ENCODE measurements at places on chromosomes 12 and 14. TPM values are rescaled to one million over a fixed set of nuclear protein-coding genes. Genes with fewer than 3 reads are reported as not detected.

GPR65 gene
- 15.5 TPM for total RNA-seq

PRB2 gene
- total RNA-seq: not detected

DNA sequence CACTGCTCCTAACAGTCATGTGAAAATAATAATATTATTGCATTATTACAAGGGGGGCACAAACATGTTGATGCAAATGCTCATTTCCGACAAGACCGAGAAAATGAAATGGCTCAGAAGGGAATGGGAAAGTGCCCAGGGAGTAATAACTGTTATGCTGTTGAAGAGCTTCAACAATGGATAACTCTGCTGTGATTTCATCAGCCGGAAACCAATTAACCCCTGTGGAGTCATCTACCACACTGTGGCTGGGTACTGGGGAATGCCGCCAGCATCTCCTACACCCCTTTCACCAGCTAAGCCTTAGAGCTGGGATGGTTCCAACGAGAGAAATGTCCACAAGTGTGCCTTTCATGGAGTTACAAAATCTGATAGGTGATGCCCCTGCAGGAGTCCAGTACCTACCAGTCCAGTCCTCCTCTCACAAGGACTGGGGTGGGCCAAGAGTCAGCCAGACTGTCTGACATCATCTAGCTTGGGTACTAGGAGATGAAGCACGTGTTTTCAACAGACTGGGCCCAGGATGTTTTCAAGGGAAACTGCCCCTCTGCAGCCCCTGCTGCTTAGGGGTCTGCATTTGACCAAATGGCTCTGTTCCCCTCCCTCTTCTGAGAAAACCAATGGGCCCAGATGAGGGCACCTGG is 509.3 kb upstream of the CCDC196 start:
- no peak overlapping the region for H3K4me3 ChIP-seq
- no peaks in the 10 kb centered on the region for H3K36me3 ChIP-seq
- DNase-seq: no peak
- no peak overlapping the region for H3K27ac ChIP-seq

- no peak for DNase-seq
- no peaks in the 10 kb centered on the region for H3K36me3 ChIP-seq
- H3K4me1 ChIP-seq: peaks cover 36% of the 10 kb centered on the region
- no peak overlapping the region for H3K4me3 ChIP-seq
- H3K27me3 ChIP-seq: no peaks in the 10 kb centered on the region
- H3K27ac ChIP-seq: no peak overlapping the region
These were observed 210.8 kb upstream of the BTG1 start for GRCh38 chr12:92356425-92356824.

GRCh38 chr12:12542964-12543363 is 19.7 kb downstream of the DUSP16 start:
- H3K4me1 ChIP-seq: peaks cover 22% of the 10 kb centered on the region
- H3K4me3 ChIP-seq: no peak overlapping the region
- H3K36me3 ChIP-seq: no peaks in the 10 kb centered on the region
- H3K27ac ChIP-seq: no peak overlapping the region

- no peak overlapping the region for H3K27ac ChIP-seq
- H3K4me3 ChIP-seq: no peak overlapping the region
- DNase-seq: no peak
- H3K4me1 ChIP-seq: no peaks in the 10 kb centered on the region
- H3K36me3 ChIP-seq: no peaks in the 10 kb centered on the region
These were observed 65.9 kb downstream of the AVPR1A start for GRCh38 chr12:63085120-63085519.
